WERI-Rb-1 (cell line): ENCODE measurements at places on chromosomes 1 and 21.
A peak's percentile ranks its signal among the peaks of the same experiment; 100 is the strongest.

DNA sequence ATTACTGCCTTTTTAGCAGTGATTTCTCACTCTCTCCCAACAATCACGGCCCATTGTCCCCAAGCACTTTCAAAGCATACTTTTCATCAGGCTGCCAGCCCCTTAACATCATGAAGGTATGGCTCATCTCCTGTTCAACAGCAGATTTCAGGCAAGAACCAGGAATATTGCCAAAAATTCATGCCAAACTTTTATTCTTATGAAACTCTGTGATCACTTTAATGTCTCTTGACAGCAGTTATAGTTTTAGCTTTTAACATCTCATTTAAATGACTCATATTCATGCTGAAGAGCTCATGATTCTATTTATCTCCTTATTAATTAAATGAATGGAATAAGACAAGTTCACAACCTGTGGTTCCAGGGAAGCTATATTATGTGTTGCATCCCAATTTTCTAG, 235.1 kb downstream of the GRIK1 start:
- no peak for DNase-seq

DNA sequence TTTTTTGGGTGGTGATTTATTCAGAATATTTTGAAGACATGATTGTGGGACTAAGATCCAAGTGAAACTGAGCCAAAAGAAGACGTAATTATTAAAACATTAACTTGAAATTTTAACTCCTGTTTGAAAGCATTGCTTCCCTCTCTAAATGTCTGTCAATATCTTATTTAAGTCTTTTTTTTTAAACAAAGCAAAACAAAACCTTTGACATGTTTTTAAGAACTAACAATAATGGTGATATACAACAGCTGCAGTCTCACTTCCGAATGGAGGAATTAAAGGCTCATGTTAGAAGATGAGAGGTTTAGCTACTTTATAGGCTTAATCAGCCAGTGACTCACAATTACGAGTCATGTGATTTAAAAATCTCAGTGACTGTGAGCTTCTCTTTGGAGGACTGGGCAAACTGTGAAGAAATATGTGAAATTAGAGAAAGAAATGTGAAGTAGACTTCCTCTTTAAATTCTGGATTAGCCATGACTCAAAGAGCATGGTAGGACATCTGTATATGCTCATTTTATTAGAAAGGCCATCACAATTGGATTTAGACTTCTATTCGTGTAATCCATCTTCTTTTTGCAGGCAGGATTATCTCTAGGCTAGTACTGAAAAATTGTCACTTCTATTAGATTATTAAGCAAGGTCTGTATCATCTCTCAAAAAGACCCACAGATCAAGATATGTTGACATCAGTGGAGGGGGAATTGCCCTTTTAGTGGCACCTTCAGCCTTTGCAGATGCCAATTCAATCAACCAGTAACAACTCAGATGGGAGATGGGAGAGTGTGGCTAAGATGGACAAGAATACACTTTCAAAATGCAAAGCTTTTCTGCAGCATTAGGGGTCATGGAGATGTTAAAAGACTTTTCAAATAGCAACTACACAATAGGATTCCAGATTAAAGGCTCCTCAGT, 28.7 kb downstream of the KCNA3 start:
- DNase-seq, result no peak

GRCh38 chr1:201694608-201695335, 134.2 kb upstream of the IPO9 start:
- peak; percentile 55 for DNase-seq

DNA sequence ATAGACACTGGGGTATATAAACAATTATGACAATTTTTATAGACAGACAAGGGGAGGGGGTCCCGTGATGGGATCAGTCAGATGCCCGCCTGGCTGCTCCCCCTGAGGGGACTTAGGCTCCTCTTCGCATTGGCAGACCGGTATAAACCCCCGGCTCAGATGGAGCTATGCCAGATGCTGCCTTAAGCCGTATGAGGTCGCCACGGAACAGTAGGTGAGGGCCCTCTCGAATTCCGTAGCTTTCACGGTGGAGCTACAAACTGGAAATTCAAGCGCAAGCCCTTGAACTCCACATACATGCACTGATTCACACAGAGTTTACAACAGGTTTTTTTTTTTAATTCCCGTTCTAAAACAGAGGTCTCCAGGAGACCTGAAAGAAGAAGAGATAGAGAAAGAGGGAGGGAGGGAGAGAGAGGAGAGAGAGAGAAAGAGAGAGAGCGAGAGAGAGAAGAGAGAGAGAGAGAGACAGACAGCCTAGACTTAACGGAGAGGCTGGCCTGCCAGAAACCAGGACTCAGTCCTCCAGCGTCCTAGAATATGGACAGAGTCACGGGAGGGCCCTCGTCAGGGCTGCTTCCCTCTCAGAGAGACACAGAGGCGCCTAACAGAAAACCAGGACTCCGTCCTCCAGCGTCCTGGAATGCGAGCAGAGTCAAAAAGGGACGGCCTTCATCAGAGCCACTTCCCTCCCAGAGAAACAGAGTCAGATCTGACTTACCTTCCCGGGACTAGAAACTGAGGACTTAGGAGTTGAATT, 24.4 kb upstream of the TMEM54 start:
- DNase-seq, result peak; percentile 81

- no peak for DNase-seq
Observed at GRCh38 chr1:88647749-88648415, 36.2 kb upstream of the PKN2 start.

DNA sequence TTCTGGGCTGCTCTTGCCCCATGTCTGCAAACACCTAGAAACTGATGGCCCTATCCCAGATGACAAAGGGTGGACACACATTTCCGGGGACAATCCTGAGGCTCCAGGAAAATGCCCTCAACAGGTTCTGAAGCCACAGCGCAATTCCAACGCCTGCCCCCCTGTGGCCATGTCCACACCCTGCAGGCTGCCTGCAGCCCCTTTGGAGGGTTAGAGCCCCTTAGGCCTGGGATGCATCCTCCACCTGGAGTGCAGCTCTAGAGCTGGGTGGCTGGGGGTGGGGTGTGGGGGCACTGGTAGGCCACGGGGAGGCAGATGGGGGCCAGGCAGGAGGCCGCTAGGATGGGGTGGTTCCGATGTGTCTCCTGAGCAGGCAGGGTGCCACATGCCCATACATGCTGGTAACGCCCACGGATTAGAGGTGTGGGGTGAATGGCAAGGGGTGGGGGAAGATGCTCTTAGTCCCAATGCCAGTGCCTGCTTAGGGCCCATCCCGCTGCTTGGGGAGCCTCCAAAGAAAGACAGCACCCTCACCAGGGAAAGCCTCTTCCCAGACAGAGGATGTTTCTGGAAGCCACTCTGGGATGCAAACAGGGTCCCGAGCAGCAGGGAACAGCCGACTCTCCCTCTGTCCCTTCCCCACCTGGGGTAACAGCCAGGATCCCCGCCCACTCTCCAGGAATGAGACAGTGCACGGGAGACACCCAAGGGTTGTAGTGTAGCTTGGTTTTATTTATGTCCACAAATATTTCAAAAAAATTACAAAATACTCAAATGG, 34.0 kb downstream of the SLC45A1 start:
- DNase-seq, result peak; percentile 68

- DNase-seq, result peak; percentile 89
Observed at GRCh38 chr1:203252678-203253077, 23.2 kb upstream of the CHIT1 start.

- no peak for DNase-seq
Observed at GRCh38 chr1:219446288-219446687, 166.6 kb downstream of the ZC3H11B start.

GRCh38 chr21:46666941-46667740, 31.7 kb downstream of the PRMT2 start:
- DNase-seq, result peak; percentile 62

DNA sequence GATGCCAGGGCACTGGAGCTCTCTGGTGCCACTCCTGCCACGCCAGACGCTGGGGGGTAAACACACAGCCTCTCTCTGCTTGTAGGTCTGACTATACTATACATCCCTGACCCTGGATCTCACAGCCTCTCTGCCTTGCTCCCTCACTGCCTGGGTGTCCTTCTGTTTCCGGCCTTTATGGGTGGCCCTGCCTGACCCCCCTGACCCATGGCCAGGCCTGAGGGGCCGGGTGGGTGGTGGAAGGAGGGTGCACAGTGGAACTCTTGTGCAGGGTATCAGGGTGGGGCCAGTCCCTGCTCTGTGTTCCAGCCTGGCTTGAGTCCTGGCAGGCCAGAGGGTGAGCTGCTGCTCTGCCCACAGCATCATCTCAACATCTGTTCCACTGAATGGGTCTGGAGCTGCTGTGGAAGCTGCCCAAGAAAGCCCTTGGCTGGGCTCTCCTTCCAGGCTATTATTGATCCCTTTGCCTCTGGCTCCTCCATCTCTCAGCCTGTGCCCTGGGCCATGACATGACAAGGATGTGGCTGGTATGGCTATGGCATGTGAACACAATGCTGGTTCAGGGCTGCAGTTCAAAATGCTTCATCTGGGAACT, 17.2 kb upstream of the SYNC start:
- no peak for DNase-seq
